Suprapubic skin (tissue), 4 donors: ENCODE measurements at places on chromosomes 2 and 18.

- DNase-seq = no peak
These were observed 83.0 kb downstream of the ACSL3 start for GRCh38 chr2:222943820-222944219.

- DNase-seq = no peak
These were observed 98.0 kb downstream of the AAK1 start for GRCh38 chr2:69545477-69545932.

- DNase-seq = no peak
These were observed 9.0 kb downstream of the CYBRD1 start for GRCh38 chr2:171531291-171531690.

GRCh38 chr2:68238955-68239822 lies 13.1 kb downstream of the PPP3R1 start:
- DNase-seq = no peak

DNA sequence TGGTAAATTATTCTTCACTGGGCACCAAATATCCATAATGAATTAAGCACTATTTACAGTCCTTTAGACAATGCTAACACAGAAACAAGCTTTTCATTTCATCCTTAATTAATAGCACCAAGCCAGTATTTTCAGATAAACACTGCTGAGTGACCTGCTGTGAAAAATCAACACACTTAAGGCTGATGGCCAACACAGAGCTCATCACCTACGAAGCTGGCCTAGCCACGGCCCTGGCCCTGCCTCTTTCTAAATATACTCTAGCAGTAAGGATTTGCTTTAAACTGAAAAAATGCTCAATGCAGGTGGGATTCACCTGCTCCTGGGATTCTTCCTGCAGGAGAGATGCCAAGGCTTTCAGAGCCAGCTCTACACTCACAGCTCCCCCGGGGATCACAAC lies 18.4 kb downstream of the CYB5A start:
- no peak for DNase-seq

- DNase-seq = no peak
These were observed 47.0 kb upstream of the AFF3 start for GRCh38 chr2:100189387-100189786.

GRCh38 chr18:24543086-24543794 lies 82.8 kb downstream of the HRH4 start:
- no peak for DNase-seq

- no peak for DNase-seq
These were observed 74.5 kb downstream of the MYCN start for GRCh38 chr2:16014802-16015201.
